ENCODE measurements at places on chromosomes 1 and 21.

DNA sequence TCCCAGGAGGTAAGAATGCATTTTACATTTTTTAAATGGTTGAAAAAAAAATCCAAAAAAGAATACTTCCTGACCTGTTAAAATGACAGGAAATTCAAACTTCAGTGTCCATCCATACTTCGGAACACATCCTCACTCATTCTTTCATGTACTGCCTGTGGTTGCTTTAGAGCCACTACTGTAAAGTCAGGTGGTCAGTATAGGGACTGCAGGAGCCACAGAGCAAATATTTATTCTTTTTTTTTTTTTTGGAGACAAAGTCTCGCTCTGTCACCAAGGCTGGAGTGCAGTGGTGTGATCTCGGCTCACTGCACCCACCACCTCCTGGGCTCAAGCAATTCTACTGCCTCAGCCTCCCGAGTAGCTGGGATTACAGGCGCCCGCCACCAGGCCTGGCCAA lies 124.7 kb downstream of the CLIC6 start:
- DNase-seq, result no peak

- DNase-seq, result no peak
Observed at GRCh38 chr1:162701286-162701685, 69.0 kb downstream of the DDR2 start.

DNA sequence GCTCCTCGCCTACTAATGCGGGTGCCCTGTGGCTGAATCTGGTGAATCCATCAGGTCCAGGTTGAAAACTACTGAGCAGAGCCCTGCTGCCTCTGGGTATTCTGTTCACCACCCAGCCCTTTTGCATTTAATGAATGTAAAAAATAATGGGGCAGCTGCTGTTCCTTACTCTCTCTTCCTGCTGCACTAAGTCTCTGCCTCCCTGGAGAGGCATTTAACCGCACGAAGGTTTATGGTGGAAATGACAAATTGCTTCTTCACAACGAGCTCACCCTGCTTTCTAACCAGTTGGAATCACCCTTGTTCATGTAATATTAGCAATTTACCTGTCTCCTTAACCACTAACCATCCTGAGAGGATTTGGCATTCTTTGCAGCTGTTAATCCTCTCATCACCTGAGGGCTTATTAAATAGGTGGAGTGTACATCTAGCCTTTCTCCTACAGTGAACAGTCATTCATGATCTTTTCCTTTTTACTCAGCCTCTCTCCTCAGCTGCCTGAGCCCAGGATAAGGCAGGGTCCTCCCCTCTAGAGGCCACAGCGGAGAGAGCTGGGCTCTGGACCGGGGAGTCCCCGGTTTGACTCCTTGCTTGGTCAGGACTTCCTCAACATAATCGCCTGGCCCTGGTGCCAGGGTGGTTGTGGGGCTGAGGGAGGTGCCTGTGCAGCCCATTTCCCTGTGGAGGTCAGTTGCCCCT lies 97.6 kb downstream of the NOS1AP start:
- DNase-seq, result no peak

GRCh38 chr1:183953031-183953430 lies 84.5 kb downstream of the COLGALT2 start:
- DNase-seq, result no peak

- no peak for DNase-seq
Observed at GRCh38 chr1:54754486-54755285, 9.6 kb downstream of the PARS2 start.

DNA sequence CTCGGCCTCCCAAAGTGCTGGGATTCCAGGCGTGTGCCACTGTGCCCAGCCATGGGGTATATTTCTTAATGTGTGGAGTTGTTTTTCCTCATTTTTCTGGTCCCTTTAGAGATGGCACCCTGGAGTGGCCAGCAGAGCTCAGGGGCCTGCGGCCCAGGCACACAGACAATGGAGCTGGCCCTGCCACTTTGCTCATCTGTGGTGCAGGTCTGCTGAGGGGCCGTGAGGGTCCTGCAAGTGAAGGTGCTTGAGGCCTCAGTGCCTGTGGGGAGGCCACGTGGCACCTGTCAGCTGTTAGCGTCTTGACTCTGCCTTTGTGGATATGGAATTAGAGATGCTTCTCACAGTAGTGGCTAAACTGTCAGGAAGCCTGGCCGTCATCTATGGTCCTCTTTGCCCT lies 7.5 kb downstream of the COL18A1 start:
- no peak for DNase-seq

DNA sequence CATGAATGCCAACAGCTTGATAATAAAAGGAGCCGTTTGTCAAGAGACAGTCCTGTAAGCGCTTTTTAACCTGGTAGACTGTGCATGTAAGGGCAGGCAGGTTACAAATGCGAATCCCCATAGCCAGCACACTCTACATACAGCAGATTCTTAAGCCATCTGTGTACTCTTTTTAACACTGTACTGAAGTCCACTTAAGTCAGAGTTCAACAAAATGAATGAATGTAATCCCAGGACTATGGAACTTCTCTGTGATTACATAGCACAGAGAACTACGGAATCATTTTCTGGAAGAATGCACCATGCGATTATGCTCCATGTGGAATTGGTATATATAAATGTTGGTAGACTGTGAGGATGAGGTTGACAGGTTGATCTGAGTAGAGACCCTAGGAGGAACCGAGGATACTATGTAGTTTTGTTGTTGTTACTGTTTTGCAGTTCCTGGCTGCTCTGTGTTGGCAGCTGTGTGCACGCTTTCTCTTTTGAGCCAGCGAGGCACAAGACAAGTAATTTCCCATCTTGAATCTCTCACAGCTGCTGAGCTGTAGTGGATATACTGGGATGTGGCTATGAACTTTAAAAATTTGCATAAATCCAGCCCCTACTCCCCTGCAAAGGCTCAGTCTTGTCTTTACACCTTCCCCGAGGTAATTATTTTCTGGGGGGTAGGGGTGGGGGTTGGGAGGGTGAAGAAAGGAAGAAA lies 21.9 kb downstream of the LRRC8D start:
- DNase-seq, result no peak

DNA sequence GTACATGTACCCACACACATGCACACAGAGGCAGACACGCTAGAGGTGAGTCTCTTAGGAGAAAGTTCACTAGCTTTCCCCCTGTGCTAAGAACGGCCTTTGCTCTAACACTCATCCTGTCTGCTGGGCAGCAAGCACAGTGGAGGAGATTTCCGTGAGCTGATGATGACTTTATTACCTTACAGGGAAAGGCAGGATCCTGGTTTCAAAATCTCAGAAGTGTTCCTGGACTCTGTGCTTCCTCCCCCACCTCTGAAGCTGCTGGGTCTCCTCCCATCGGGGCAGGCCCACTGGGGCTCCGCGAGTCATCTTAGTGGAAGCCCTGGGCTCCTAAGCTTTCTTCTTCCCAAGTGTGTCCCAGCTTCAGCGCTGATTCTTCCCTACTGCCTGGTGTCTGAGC lies 2.7 kb downstream of the FAM3B start:
- no peak for DNase-seq

DNA sequence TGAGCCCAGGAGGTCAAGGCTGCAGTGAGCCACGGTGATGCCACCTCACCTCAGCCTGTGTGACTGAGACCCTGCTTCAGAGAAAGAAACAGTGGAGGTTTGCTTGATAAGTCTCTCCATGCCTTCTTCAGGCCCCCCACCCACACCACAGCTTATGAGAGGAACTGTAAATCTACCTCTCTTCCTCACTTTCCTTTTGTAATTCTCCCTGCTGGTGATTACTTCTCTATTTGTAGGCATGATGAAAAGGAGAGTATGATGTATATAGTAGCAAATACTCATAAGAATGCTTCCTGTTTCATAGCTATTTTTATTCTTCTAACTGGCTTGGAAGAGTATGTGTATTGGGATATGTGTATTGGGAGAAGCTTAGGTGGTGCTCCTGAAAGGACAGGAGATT lies 186.3 kb downstream of the VPS13D start:
- DNase-seq, result no peak

- no peak for DNase-seq
Observed at GRCh38 chr1:156747742-156748669, 3.5 kb downstream of the HDGF start.

- DNase-seq, result no peak
Observed at GRCh38 chr1:152388889-152389288, 25.2 kb downstream of the CRNN start.

GRCh38 chr1:2967329-2967725 lies 53.9 kb upstream of the ACTRT2 start:
- no peak for DNase-seq
